ENCODE measurements at places on chromosomes 3 and 15. TPM values are rescaled to one million over a fixed set of nuclear protein-coding genes. Genes with fewer than 3 reads are reported as not detected.

GRCh38 chr3:140920029-140920428 is 21.6 kb upstream of the SLC25A36 start:
- no peak for DNase-seq

GRCh38 chr15:88249220-88249619 is 7.3 kb downstream of the NTRK3 start:
- DNase-seq = no peak

DNA sequence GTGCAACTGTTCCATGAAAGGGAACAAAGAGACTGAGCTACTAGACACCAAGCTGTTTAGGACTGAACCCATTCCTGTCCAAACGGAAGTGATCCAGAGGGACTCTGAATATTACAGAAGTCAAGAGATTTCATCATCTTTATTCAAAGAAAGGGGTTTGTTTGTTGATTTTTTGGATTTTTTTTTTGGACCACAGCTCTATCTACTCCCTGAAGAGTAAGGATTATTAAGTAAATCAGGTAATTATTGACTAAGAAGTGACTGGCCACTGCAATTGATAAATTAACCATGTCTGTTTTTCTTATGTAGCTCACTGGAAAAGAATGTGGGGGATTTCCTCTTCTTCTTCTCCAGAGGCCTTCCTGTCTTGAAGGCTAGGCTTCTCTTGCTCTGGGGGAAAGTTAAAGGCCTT is 146.6 kb upstream of the TPM1 start:
- no peak for DNase-seq

DNA sequence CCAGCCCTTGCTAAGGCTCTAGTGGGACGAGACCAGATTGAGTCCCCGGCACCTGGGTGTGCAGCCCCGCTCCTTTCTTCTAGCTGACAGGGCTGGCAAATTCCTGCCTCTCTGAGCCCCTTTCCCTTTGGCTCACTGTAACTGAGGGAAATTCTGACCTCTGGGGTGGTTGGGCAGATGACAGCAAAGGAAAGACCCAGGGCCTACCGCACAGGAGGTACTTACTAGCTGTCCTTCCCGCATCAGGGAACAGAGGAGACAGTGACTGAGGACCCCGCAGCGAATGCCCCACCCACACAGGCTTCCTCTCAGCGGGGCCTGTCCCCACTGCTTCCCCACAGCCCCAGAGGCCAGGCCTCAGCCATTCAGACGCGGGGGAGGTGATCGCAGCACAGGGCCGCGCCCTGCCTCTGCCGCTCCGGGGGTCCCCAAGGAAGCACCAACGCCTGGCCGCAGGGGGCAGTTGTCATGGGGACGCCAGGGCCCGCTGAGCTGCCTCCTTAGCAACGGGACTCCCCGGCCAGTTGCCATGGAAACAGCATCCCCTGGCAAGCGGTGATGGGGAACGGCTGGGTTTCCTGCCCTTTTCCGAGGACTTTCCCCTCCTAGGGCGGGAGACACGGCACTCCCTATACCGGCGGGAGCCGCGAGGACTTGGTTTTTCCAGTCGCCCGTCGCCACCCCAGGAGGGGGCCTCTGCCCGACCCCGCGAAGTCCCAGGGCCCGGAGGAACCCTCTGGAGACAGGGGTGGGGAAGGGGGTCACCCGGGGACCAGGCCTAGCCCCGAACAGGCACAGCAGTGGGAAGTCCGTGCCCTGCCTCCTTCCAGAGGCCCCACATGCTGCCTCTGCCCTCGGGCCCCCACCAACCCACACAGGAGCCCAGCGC is 50.1 kb downstream of the HCN4 start:
- DNase-seq = no peak

GRCh38 chr3:99509224-99509623 is 129.2 kb upstream of the COL8A1 start:
- no peak for DNase-seq

- DNase-seq = no peak
Observed at GRCh38 chr15:64865998-64866520, 24.3 kb downstream of the PLEKHO2 start.

DNA sequence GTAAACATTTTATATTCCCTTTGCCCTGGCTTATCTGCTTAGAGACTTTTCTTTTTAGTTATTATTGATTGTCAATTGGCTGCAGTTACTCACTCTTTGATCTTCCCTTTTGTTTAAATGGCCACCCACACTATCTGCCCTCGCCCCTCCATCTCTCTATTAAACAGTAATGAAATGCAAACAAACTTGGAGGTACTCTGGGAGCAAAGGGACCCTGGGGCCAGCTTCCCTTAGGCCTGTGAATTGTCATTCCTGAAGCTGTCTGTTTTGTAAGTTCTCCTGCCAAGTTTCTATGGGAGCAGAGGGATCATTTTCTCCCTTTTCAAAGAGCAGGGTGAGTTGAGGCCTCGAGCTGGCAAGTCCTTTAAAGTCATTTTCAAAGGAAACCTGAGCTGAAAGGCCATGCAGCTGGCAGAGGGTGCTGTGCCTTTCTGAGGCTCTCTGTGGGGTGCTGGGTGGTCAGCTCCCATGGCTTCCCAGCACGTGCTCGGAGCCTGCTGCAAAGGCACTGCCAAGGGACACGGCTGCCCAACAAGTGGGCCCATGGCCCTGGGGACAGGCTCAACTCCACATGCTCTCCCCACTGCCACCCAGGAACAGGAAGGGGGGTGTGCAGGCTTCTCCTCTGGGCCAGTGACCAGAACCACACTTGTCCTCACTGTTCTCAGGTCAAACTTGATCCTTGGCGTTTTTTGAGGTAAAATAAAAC is 17.4 kb upstream of the RTP2 start:
- DNase-seq = no peak

DNA sequence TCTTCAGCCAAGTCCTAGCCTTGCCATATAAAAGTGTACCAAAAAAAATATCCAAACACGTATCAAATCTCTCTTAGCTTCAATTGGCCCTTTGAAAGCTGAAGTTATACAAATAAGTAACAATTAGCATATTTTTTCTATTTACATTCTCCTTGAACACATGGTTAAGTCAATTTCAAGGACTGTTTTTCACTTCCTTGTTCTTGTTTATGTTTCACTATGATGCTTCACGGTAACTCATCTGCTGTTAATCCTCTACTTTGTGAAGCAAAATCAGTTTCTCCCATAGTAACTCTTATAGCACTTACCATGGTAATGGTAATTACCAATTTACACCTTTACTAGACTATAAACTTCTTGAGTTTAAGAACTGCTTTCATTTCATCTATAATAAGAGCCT is 10.6 kb upstream of the SPRED1 start:
- DNase-seq = no peak

DNA sequence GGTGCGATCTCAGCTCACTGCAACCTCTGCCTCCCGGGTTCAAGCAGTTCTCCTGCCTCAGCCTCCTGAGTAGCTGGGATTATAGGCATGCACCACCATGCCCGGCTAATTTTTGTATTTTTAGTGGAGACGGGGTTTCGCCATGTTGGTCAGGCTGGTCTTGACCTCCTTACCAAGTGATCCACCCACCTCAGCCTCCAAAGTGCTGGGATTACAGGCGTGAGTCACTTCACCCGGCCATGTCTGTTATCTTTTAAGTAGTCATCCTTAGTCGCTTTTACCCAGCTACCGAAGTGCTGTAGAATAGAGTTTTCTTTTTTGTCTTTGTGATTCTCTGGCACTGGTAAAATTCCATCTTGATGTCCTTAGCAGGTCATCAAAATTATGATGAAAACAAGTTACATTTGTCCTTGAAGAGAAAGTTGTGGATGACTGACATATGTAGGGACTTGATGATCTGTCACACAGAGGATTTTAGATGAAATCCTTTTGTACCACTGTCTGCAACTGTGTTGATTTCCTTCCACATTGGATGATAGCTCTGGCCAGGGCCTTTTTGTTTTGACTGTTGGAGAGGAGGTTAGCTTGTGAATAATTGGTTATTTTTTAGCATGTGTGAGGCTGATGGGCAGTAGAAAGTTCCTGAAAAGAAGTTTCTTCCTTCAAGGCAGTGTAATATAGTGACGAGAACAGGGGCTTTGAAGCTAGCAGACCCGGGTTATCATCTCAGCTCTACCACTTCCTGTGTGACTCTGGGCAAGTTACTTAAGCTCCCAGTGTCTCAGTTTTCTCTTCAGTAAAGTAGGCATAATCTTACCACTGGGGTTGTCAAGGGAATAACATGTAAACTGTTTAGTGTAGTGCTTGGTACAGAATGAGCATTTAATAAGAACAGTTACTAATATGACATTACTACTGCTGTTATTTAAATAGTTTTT is 18.8 kb downstream of the ATG7 start:
- no peak for DNase-seq

DNA sequence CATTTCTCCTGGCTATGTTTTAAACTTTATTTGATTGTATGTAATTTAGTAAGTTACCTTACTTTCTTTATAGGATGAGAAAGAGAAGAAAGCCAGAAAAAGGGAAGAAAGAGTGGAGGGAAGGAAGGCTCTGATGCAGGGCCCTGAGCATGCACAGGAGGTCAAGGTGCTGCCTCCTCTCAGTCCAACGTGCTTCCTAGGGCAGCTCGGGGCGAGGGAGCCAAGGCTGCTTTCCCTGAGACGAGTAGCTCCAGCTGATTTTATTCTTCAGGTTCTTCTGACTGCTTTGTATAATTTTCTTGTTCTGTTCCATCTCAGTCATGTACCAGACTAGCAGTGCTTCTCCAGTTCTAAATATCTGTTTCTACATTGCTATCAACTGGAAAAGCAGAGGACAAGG is 3.4 kb downstream of the CORO2B start:
- no peak for DNase-seq

DNA sequence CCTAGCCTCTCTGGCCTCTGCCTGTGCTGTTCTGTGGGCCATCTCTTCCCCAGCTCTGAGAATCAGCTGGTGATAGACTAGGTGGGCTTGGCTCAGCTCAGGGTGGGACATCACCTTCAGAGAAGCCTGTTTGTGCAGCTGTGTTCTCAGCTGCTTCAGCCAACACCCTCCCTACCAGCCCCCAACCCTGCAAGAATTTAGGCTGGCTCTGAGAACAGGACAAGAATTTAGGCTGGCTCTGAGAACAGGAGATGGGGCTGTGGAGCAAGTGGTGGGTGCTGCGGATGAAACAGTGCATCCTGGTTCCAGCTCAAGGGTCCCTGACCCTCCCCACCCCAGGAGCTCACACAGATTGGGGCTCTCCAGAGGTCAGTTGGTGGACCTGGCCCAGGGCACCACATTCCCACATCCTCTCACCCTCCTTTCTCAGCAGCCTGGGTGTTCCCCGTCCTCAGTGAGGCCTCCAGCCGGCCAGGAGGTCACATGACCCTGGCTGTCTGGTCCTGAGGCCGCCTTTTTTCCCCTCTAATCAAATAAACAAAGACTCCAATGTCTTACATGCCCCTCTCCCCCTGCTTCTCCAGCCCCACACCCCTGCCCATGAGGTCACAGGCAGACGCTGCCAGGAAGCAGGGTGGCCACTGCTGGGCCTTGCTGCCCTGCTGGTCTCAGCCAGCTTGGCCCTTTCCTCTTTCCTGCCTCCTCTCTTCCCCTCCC is 14.9 kb downstream of the PLEKHO2 start:
- peak; percentile 83 for DNase-seq

DNA sequence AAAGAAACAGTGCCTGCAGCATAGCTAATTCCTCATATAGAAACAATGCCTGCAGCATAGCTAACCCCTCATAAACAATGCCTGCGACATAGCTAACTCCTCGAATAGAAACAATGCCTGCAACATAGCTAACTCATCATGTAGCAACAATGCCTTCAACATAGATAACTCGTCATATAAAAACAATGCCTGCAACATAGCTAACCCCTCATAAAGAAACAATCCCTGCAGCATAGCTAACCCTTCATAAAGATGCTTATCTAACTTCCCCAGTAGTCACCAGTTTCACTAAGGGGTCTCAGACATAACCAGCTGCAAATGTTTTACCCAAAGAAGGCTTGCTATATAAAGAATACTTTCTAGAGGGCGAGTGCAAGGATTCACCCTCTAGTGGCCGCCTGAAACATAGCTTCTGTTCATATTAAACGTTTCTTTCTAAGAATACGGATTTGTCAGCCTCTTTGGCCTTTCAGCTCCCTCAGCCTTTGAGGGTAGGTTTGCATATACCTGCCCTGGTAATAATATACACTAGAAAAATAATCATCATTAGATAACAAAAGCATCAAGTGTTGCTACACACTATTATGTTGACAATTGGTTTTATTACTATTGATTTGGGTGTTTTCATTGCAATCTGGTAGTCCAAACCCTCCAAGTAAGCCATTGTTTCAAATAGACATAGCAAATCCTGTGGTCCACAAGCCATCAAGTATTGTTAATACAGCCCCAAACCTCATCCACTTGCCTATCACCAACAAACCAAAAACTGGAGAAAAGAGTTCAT is 44.4 kb upstream of the FAN1 start:
- no peak for DNase-seq

DNA sequence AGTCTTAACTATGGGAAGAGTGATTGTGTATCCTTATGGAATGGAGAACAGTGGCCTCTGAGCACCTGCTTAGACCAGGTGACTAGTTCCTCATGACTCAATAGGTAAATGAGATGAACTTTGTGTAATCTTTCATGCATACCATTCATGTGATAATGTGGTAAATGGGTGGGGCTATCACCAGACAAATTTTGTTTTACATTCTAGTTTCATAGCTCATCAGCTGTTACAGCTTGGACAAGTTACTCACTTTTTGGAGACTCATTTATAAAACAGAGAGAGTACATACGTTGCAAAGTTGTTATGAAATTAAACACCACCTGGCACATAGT is 103.7 kb upstream of the TGFBR2 start:
- no peak for DNase-seq

GRCh38 chr3:95612611-95613010 is 1201.8 kb upstream of the EPHA6 start:
- DNase-seq = no peak

GRCh38 chr3:101928890-101929289 is 79.6 kb downstream of the NFKBIZ start:
- no peak for DNase-seq

The NUSAP1 gene
- polyA plus RNA-seq = 10.9 TPM

The OXTR gene
- under 0.01 TPM for polyA plus RNA-seq

The SCAANT1 gene
- polyA plus RNA-seq = not detected

The ZNF860 gene
- 1.3 TPM for polyA plus RNA-seq

The BLOC1S6 gene
- 26.4 TPM for polyA plus RNA-seq

The AMOTL2 gene
- polyA plus RNA-seq = 1.6 TPM

The CCDC54 gene
- polyA plus RNA-seq = not detected
